ENCODE measurements at places on chromosomes 13 and 19.
A peak's percentile ranks its signal among the peaks of the same experiment; 100 is the strongest.

DNA sequence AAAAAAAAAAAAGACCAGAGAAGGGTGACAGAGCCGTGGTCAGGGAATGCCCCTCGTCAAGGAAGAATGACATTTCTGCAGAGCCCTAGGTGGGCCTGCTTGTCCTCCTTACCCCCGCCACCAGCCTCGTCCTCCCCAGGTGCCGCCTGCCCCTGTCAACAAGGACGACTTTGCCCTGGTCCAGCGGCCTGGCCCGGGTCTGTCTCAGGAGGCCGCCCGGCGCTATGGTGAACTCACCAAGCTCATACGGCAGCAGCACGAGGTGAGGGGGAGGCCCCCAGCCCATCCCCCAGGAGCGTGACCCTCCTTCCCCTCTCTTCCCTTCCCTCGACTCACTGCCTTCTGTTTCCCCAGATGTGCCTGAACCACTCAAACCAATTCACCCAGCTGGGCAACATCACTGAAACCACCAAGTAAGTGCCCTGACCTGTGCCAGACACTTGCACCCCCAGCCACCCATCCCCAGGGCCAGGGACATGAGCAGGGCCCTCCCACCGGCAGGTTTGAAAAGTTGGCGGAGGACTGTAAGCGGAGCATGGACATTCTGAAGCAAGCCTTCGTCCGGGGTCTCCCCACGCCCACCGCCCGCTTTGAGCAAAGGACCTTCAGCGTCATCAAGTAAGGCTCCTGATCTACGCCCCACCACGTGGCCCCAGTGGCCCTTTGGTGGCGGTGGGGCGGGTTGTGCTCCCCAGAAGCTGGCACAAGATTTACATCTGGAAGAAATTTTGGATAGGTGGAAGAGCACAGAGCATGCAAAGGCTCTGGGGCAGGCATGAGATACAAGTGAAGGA lies 14.8 kb downstream of the PODNL1 start:
- DNase-seq = no peak

GRCh38 chr13:75393839-75394520 lies 88.0 kb downstream of the TBC1D4 start:
- no peak for DNase-seq

GRCh38 chr19:18558604-18559003 lies 934 bp downstream of the KXD1 start:
- DNase-seq = no peak

DNA sequence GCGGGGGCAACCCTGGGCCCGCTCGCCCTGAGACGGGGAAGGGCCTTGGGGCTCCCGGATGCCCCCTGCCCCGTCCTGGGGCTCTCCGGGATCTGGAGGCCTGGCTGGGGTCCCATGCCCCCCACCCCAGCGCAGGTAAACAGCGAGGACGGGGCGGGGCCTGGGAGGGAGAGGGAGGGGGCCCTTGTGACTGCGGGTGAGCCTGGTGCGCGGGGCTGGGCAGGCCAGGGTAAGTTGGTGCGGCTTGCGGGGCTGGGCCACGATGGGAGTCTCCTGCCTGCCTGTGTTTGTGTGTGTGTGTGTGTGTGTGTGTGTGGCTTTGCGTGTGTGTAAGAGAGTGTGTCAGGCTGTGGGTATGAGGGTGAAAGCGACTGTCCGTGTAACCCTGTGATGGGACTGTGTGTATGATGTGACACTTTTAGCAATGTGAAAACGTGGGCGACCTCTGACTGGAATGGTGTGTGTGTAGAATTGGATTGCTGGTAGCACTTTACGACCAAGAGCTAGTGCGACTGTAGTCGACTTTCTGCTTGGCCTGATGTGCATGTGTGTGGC lies 426 bp downstream of the KLC3 start:
- DNase-seq = no peak

- peak; percentile 22 for DNase-seq
Measured at GRCh38 chr19:49210108-49210900, 52.7 kb downstream of the TRPM4 start.

- DNase-seq = no peak
Measured at GRCh38 chr13:44750630-44751029, 174.5 kb upstream of the TSC22D1 start.

All from stimulated activated CD4-positive, alpha-beta T cell treated with anti-CD3 and anti-CD28 coated beads, Interleukin-1b, Interleukin-23, amount 100 ng/mL, for 1 hour (primary cell).